ENCODE measurements at places on chromosomes 2 and 18.

DNA sequence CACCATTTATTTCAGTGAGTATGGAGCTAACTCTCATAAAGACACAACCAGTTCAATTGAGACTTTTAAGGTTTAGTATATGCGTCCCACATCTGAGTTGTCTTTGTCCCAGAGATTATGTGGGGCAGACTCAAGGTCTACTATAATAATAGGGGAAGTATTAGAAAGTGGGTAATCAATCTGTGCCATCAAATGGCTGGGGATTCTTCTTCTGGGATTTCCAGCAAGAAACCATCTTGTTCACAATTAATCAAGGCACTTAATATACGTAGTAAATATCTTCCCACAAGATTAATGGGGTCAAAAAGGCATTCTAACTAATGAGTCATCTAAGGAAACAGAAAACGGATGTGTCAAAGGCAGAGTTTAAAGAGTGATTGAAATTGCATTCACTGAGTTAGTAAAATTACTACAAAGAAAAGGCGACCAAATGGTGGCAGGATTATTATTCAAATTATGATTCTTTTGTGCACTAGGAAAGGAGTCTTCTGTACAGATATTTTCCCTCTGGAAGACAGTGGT is 179.8 kb upstream of the REG3G start:
- no peak for DNase-seq

DNA sequence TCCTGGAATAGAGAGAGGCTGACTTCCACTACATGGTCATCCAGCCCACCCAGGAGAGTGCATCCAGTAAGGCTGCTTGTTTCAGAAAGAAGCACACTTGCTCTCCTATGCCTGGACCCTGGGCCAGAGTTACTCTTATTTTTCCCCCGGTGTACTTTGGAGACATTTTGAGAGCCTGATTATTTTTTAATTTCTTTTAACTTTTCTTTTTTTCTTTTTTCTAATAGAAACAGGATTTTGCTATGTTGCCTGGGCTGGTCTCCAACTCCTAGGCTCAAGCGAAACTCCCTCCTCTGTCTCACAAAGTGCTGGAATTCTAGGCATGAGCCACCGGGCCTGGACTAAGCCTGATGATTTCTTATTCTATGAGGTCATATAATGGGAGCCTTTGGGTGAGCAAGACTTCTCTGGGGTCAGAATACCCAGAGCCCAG is 62.2 kb downstream of the RPL37A start:
- DNase-seq, result no peak

GRCh38 chr2:207792244-207792785 is 22.6 kb upstream of the FZD5 start:
- DNase-seq, result no peak

- no peak for DNase-seq
Observed at GRCh38 chr2:53177327-53177726, 590.3 kb upstream of the CHAC2 start.

GRCh38 chr2:240463274-240463865 is 27.9 kb downstream of the GPC1 start:
- no peak for DNase-seq
